ENCODE measurements at places on chromosomes 1 and 21.

GRCh38 chr1:159743651-159744410, 29.4 kb upstream of the CRP start:
- no peak for DNase-seq

DNA sequence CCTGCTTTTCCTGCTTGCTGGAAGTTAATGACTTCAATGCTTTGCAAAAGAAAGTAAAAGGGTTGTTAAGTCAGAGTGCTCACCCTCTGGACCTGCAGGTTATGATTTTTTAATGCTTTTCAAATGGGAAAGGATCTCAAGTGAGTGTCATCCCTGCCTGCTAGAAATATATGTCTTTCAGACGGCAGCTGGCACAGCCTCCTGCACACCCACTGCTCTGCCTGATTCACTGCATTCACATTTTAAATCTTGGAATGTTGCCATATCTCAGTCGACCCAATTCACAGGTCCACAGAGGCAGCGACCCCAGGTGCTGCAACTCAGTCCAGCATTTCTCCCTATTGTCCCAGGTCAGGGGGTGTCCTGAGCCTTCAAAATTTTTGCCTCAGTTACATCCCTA, 10.7 kb downstream of the DUSP23 start:
- no peak for DNase-seq

DNA sequence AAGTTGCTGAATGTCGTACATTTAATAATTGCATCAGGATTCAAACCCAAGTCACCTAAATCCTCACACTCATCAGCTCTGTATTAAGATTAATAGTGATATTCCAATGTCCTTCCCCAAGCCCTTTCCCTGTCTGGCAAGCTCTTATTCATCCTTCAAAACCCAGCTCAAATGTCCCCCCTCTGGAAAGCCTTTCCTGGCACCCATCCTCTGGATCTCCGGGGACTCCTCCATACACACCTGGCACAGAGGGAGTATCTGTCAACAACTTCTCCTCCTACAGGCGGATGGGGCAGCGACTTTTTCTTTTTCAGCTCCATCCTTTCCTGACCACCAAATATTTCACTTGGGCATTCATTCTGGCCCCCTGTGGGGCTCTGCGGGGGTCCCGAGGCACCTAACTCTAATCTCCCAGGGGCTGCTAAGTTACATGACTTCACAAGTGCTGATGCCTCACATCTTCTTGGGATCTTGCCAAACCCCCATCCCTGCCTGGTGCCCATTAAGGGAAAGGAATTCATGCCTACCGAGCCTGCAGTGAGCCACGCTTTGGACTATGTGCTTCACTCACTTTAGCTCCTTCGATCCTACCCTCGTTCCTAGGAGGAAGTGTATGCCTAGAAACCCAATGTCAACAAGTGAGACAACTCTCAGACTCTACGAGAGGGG, 15.2 kb downstream of the TINAGL1 start:
- DNase-seq: no peak

GRCh38 chr1:15540186-15540585, 13.5 kb downstream of the DNAJC16 start:
- no peak for DNase-seq

- no peak for DNase-seq
Observed at GRCh38 chr1:69835955-69836354, 268.2 kb downstream of the LRRC7 start.
